ENCODE measurements at places on chromosomes 16 and 17.
A peak's percentile ranks its signal among the peaks of the same experiment; 100 is the strongest.

- DNase-seq: no peak
These were observed 30.5 kb downstream of the RPGRIP1L start for GRCh38 chr16:53673189-53673588.

- no peak for DNase-seq
These were observed 182.0 kb downstream of the SEC14L1 start for GRCh38 chr17:77322514-77323412.

- no peak for DNase-seq
These were observed 4.3 kb upstream of the MBTPS1 start for GRCh38 chr16:84121007-84121406.

GRCh38 chr17:9828296-9829295 lies 2.9 kb downstream of the GLP2R start:
- DNase-seq: no peak

GRCh38 chr17:48213797-48214196 lies 106.2 kb downstream of the SNX11 start:
- DNase-seq: peak; percentile 45

DNA sequence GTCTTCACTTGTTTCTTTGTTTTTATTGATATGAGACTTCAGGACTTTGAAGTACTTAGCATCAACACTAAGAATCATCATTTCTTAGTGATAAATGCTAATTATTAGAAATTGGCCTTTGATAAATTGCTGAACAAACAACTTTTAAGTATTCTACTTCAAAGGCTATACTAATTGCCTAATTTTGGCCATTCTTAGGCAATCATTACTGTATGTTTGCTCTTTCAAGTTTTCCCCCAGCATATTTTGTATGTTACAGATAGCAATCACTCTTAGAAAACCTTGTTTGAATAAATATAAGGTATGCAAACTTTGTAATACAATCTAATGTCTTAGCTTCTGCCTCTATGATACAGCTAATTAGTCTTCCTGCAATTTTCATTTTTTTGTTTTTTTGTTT lies 46.0 kb downstream of the NQO1 start:
- no peak for DNase-seq

GRCh38 chr16:2299915-2300192 lies 31.9 kb upstream of the RNPS1 start:
- DNase-seq: no peak

- DNase-seq: no peak
These were observed 43.2 kb upstream of the MRPS23 start for GRCh38 chr17:57892820-57893595.

DNA sequence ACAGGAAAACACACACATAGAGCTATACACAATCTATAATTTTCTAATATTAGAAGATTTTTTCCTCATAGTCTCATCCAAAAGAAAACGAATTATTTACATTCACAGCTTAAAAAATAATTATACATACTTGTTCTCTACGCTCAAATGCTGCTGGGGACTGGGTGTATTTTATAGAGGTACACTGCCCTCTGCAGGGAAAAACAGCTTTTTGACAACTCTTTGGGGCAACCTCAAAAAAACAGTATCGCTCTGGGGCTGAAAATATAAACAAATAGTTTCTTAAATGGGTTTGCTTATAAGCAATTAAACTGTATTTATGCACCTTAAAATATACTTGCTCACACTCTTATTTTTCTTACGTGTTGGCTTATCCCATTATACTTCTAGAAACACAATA lies 261.8 kb upstream of the PSMD7 start:
- DNase-seq: no peak

DNA sequence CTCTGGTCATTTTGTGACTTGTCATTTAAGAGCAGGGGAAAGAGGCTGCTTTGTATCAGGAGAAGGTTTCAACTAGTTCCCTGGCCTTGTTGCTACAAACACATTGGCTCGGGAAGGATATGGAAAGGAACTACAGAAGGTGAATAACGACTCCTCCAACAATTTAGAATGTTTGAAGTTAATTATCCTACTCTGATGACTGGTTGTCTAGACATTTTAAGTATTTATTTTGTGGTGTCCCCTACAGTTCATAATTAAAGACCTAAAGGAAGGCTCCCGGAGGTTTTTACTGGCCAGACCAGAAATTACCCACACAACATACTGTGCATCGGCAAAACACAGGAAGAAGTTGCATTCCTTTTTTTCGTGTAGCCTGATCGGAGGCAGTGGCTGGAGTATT lies 515.8 kb upstream of the SALL1 start:
- DNase-seq: no peak

DNA sequence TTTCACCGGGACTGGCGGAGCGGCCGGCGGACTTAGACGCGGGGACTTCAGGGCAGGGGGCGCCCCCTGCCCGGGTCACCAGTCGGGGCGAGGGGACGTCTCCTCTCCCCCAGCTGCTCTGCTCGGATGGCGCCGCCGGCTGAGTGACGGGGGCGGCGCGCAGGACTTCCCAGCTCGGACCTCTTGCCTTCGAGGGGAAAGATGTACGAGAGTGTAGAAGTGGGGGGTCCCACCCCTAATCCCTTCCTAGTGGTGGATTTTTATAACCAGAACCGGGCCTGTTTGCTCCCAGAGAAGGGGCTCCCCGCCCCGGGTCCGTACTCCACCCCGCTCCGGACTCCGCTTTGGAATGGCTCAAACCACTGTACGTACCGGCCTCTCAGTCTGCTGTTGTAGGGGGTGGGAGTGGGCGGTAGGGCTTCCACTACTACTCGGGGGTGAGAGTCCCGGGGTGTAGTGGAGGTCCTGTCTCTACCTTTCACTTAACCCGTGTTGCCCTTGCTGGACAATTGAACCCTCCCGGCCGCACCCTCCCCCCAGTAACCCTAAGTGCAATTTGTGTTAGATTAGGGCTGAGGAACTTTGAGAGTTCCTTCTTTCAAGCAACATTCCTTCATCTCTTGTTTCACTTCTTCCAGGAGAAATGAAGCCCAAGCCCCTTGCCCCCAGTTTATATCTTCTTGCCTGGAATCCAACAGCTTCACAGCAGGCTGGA lies 21.9 kb downstream of the GJD3 start:
- DNase-seq: no peak
